ENCODE measurements at places on chromosomes 2 and 18.

- DNase-seq: no peak
These were observed 78.5 kb downstream of the FMNL2 start for GRCh38 chr2:152413228-152414030.

DNA sequence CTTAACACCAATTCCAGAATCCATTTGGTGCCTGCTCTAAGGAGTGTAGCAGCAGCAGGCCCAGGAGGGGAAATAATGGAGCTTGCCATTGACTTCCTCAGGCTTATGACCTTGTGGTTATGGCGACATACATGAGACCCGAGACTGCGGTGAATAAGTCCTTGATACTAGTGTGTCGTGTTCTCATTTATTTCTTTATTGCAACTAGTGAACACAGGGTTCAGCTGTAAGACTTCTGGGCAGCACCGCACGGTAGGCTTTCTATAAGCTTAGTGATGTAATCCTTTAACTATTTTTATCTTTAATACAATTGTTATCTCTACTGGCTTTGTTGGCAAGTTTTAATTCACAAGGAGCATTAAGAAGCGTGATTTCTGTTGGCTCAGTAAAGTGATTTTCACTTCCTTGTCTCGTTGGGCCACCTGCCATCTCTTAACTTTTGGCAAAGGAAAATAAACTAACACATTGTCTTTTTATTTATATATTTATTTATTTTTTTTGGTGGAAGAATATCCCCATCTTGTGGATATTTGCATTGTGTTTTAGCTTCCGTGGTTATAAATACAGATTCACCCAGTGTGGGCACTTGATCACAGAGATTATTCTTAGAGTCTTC lies 139.8 kb downstream of the LTBP1 start:
- no peak for DNase-seq

- DNase-seq: no peak
These were observed 971.8 kb upstream of the ACVR2A start for GRCh38 chr2:146873056-146873455.

- DNase-seq: no peak
These were observed 215.4 kb downstream of the ZBTB7C start for GRCh38 chr18:48193521-48194492.

Measured in breast epithelium (tissue), 4 donors.